ENCODE measurements at places on chromosomes 11 and 22. TPM values are rescaled to one million over a fixed set of nuclear protein-coding genes. Genes with fewer than 3 reads are reported as not detected.

E2F8 gene
- 4.4 TPM for total RNA-seq

HEPHL1 gene
- total RNA-seq: 0.05 TPM

WNT11 gene
- 0.55 TPM for total RNA-seq

FAM118A gene
- 129 TPM for total RNA-seq

C11orf91 gene
- not detected for total RNA-seq

SHANK2 gene
- 0.36 TPM for total RNA-seq

SLC22A25 gene
- total RNA-seq: not detected

Data from motor neuron (in vitro differentiated cells).